ENCODE measurements at places on chromosomes 3 and 15. TPM values are rescaled to one million over a fixed set of nuclear protein-coding genes. Genes with fewer than 3 reads are reported as not detected.

GRCh38 chr15:81410318-81410753, 36.3 kb upstream of the TMC3 start:
- DNase-seq: peak; percentile 37

INTS14 gene
- polyA plus RNA-seq: 56.6 TPM

WDR49 gene
- not detected for polyA plus RNA-seq

- no peak for DNase-seq
These were observed 353.1 kb upstream of the GBE1 start for GRCh38 chr3:82114589-82114988.

- no peak for DNase-seq
These were observed 70.5 kb downstream of the SETMAR start for GRCh38 chr3:4373669-4374068.

DNA sequence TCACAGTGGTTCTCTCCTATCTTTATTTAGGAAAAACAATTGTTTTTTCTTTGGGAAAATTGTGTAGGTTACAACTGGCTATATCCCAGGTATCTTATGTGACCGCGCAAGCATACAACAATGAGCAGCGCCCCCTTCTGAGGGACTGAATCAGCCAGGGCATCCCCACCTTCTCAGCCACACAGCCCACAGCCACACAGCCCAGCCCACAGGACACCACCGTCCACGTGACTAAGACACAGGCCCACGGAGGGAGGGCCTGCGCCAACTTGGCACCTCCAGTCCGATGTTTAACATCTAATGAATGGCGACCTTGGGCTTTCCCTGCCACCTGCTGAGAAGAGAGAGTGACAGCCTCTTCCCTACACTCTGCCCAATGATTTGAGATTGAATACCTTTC, 68.1 kb downstream of the ATP10A start:
- DNase-seq: no peak

- no peak for DNase-seq
These were observed 10.4 kb upstream of the BAHD1 start for GRCh38 chr15:40430271-40430805.

DNA sequence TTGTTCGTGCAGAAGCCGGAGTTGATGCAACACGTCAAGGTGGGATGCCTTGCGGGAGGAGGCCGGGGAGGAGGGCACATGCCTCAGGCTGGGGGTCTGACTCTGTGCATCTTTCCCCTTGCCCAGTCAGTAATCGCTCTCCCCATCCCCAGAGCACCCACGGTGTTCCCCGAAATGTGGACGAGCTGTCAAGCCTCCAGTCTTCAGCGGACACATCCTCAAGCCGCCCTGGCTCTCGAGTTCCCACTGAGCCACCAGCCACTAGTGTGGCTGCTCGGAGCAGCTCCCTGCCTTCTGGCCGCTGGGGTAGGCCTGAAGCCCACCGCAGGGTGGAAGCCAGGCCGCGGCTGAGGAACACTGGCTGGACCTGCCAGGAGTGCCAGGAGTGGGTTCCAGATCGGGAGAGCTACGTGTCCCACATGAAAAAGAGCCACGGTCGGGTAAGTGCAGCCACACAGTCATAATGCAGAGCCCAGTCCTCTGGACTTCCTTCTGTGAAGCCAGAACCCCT, 18.7 kb upstream of the ALPK3 start:
- no peak for DNase-seq

DNA sequence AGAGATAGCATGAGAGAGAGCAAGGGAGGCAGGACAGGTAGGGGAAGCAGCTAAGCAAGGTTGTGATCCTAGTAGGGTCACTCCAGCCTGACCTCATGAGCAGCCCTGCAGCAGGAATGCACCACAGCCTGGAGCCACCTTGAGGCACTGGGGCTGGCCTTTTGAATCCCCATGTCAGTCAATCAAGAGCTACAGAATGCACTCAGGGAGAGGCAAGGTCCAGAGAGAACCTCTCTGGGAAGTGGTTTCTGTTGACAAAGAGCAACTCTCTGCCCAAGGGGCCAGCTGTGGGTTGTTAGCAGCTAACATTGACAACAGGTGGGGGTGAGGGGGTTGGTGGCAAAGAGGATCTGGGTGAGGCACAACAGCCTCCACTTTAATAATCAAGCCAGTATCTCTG, 54.6 kb downstream of the TRANK1 start:
- no peak for DNase-seq

- DNase-seq: no peak
These were observed 363.2 kb upstream of the NAALADL2 start for GRCh38 chr3:174495928-174496327.

- peak; percentile 18 for DNase-seq
These were observed 125.5 kb downstream of the NSMCE3 start for GRCh38 chr15:29143909-29144635.

DNA sequence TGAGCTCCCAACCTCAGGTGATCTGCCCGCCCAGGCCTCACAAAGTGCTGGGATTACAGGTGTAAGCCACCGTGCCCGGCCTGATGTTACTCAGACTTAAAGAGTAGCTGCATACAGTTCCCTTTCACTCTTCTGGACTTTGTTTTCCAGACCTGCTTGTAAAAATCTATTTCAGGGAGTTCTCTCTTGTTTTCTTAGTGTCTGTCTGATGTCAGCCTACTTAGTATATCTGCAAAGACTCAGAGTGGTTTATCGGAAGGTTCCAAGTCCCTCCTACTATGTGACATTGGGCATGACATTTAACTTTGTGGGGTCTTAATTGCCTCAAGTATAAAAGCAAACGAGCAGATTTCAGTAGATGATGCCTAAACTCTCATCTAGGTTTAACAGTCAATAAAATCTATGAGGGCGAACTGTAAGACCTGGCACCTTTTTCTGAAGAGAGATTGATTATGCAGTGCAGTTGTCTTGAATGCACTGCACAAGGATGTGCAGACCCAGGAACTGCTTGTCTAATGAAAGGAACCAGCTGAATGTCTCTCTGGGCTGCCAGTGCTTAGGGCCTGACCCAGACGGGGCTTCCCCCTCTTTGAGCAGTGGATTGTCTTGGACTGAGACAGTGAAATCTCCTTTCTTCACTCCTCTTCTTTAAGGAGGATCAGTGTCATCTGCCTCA, 301.4 kb downstream of the PTPRG start:
- no peak for DNase-seq

DNA sequence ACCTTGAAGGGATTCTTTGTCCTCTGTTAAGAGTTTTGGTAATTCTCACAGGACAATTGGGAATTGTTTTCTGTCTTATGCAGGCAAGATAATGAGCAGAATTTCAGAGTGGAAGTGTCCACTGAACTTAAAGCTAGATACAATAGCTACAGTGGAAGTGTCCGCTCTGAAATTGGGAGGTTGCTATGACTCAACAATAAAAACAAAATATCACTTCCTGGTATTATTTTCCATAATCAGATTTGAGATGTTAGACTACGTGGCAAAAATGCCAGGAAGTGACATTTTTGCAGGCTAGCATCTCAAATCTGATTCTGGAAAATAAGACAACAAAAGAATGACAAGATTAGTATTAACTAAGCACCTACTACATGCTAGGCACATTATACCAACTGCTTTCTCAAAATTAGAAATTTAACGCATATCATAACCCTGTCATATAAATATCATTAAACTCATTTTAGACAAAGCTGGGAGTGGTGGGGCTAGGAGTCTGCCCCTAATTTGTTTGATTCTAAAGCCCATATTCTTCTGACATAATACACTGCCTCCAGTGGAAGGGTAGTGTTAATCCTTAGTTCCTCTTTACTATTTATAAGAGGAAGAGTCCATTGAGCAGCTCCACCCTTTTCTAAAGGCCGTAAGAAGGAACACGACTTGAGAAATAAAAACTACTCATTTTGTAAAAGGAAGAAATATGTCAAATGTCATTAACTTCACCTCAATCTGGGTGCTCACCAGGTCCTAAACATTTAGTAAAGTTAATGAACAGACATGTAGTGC, 266.9 kb upstream of the STT3B start:
- no peak for DNase-seq

DNA sequence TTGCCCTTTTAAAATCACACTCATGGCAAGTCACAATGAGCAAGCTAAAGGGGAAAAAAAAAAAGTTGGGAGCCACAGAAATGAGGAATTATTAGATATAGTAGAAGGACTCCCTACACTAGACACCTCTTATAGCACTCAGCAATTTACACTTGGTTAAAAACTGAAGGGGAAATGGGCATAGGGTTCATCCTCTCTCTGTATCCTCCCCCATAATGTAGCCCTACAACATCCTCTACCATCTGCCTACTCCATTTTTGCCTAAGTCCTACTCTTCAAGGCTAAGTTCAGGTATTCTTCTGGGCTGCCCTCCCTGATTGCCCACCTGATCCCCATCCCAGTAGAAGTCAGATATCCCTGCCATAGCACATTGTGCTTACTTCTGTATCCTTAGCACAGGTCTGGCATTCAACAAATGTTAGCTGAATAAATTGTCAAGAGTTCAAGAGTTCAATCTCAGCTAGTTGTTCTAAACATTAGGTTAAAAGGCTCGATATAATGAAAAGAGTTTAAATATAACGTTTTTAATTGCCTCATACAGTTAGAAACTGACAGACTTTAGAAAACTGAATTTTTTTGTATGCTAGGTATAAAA, 14.5 kb downstream of the SETD2 start:
- DNase-seq: no peak

GJD2 gene
- not detected for polyA plus RNA-seq

GOLGA8Q gene
- 0.74 TPM for polyA plus RNA-seq

- DNase-seq: no peak
These were observed 34.8 kb upstream of the EPHA3 start for GRCh38 chr3:89072642-89073041.

DNA sequence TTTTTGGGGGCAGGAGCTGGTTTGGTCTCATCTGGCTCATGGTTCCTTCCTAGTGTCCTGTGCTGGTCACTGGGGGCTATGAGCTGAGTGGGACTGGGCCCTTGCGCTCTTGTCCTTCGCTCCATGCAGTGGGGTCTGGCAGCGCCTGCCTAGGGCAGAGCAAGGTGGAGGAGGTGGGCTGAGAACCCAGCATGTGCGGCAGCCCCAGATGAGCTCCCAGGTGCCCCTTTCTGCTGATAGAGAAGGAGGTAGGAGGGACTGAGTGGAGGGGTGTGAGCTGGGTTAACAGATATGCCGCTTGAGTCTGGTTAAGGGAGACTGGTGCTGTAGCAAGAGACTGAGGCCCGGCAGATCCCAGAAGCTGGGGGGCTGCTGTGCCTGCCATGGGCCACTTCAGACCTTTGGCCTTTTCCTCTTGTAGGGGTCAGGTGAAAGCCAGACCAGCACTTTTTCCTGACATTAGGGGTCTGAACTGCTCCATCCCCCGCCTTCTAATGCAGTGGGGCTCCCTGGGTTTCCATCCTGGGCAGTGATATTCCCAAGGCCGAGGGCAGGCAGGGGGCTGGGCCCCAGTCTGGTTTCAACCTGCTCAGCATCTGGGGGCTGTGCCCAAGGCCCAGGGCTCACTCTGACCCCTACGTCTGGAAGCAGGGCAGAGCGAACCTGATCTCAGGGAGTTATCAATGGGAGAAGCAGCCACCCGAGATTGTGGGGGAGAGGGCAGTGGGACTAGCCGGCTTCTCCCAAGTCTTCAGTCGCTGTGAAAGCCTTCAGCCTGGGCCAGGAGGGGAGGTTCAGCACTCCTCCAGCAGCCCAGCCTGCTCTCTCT, 62.9 kb upstream of the PRR23C start:
- DNase-seq: no peak

GRCh38 chr3:16837602-16838001, 47.2 kb upstream of the PLCL2 start:
- no peak for DNase-seq

GRCh38 chr3:106842151-106842550, 535.1 kb upstream of the CCDC54 start:
- DNase-seq: no peak

- no peak for DNase-seq
These were observed 30.2 kb downstream of the SEMA7A start for GRCh38 chr15:74403588-74403919.

TMEM212 gene
- not detected for polyA plus RNA-seq

DNA sequence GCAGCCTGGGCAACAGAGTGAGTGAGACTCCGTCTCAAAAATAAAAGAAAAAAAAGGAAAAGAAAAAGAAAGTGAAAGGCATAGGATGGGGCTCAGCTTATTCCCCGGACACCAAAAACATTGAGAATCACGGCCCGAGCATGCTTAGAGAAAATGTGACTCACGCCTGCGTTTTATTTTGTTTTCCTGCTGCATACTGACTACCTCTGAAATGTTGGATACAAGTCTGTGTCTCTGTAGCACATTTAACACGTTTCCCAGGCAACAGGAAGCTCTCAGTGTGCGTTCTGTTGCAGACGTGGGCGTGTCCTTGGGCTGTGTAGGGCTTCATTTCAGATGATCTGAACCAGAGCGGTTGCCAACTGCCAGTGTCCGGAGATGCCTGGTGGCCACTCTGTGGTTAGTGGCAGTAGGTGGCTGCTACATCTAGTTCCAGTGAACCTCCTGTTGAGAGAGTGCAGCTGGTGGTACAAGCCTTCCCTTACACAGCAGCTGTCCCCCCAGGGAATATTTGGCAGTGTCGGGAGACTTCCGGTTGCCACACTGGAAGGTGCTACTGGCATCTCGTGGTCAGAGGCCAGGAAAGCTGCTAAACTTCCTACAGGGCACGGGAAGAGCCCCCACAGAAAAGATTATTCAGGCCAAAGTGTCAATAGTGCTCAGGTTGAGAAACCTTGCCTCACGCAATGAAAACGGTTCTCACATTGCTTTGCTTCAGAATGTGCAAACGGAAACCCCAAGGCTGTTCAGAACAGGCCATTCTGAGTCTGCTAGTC, 3.0 kb downstream of the SLC51A start:
- peak; percentile 63 for DNase-seq

- DNase-seq: no peak
These were observed 214.3 kb upstream of the FEZF2 start for GRCh38 chr3:62587579-62588031.

DNA sequence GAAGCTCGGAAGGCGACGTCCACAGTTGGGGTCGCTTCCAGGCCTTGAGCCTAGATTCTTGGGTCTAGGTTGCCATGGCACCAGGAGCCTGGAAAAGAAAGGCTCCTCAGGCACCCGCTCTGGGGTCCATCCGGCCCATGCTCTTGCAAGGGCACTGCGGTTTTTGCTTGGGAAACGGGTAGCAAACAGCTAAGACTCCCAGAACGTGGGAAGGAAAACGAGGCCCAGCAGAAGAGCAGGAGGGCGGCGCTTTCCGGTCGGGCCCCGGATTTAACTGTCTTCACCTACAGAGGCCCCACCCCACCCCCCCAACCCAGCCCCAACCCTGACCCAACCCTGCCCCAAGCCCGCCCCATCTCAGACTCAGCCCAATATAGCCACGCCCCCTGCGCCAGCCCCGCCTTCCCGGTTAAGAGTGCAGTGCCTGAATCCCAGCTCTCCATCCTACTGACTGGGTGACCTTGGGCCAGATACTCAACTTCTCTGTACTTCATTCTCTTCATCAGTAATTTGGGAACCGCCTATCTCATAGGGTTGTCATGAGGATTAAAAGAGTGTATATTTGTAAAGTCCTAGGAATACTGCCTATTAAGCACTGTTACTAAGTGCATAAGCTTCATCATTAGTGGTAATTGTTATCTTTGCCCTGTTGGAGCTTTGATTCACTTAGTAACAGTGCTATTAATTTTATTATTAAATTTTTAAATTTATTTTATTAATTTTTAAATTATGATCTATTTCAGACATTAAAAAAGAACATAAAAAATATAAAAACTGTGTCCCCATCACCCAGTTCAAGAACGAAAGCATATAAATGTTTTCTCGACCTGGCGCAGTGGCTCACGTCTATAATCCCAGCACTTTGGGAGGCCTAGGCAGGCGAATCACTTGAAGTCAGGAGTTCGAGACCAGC, 28.4 kb upstream of the SMAD6 start:
- no peak for DNase-seq
